ENCODE measurements at places on chromosomes 7 and 10.

GRCh38 chr7:116583653-116584052, 58.8 kb downstream of the CAV1 start:
- peak; percentile 22 for DNase-seq

DNA sequence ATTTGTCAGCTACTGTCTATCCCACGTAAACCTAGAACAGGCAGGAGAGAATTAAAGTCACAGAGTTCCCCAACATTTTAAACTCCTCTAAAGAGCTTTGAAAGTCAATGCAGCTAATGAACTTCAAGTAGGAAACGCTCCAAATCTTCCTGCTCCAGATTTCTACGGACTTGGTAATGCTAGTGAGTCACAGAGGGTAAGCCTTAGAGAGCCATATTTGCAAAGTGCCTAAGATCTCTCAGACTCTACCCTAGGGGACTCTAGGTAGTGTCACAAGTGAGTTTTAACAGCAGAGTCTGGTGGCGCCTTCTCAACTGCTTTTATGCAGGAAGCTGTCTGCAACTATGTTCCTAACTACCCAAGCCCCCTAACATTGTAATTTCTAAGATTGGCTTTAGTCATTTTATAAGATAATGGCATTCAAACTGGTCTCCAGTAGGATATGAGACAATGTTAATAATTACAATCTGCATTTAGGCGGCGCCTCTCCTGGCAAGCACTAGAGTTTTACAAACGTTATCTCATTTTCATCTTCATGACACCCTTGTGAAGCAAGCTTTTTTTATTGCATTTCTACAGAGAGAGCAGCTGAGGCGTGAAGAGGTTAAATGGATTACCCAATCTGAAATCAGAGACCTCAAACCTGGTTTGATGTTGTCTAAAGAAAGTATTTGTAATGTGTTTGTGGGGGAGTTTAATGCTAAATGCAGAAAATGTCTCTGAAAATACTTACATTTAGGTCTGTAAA, 22.0 kb upstream of the FZD1 start:
- DNase-seq: peak; percentile 39

DNA sequence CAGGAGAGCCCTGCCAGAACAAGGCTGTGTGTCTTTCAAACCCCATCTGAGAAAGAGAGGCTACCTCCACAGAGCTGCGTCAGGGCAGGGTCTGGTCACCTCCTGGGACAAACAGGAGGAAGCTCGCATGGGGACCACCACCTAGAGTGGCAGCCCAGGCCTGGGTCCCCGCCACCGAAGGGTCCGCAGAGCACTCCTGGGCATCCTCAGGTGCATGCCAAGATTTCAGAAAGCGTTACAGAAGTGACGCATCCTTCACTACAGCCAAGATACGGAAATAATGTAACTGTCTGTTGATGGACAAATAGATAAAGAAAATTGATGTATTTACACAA, 42.6 kb downstream of the GSDME start:
- no peak for DNase-seq

- no peak for DNase-seq
Observed at GRCh38 chr10:18246967-18247366, 106.7 kb downstream of the CACNB2 start.

DNA sequence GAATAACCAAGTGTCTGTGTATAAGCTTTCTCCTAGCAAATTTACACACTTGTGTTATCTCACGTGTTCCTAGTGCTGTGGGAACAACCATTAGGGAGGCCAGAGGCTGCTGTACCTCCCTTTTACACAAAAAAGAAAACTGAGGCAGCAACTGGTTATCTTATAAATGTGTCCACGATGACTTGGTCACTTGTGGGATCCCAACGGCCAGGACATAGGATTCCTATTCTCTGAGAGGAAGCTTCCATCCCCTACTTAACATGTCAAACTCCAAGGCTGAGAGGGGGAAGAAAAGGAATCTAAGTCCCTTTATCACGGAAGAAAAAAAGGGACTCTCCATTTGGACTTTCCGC, 484 bp downstream of the ZNF438 start:
- no peak for DNase-seq

DNA sequence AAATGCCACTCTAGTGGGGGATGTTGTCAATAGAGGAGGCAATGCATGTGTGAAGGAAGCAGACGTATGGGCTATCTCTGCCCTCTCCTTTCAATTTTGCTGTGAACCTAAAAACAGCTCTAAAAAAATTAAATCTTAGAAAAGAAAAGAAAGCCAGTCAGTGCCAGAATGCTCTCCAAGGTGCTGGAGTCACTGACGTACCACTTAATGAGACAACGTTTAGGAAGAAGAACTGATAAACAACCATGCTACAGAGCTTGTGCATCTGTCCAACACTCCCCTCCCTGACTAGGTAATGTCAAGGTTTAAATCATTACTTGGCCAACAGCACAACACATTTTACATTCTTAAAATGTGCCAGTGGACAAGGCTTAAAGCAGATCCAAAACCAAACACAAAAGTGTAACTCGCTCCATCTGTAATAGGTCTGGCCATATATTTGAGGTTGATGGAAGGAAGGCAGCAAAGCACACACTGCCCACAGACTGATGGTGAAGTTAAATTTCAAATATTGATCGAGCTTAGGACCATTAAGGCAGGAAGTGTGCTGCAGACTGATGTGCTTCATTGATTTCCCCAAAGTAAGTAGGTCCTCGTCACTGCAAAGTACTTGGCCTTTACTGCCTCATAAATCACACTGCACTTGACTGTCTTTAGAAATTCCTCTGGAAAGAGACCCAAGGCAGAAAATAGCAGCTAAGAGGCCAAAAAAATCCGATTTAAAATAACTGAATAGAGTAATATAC, 15.5 kb downstream of the ARMH3 start:
- DNase-seq: no peak

DNA sequence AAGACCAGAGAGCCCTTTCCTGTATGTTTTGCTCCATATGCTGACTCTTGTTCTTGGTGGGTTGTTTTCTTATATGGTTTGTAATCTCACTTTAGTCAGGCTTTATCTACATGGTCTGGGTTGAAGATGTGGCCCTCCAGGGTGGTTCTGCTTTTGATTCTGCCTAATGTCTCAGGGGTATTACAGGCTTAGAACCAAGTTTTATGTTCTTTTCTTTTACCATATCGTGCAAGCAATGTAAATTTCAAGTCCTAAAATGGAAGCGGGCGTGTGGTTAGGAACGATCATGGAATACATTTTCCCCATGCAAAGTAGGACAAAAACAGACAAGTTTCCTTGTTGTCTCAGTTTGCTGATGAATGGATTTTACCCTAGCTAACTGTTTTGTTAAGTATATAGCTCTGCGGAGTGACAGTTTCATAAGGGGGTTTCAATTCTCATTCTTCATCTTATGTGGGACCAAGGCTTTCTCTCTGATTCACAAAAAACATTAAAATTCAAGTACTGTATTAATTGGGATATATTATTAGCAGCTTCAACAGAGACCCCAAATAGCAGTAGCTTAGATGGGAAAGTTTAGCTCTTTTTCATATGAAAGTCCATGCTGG, 58.7 kb downstream of the MTURN start:
- DNase-seq: no peak

DNA sequence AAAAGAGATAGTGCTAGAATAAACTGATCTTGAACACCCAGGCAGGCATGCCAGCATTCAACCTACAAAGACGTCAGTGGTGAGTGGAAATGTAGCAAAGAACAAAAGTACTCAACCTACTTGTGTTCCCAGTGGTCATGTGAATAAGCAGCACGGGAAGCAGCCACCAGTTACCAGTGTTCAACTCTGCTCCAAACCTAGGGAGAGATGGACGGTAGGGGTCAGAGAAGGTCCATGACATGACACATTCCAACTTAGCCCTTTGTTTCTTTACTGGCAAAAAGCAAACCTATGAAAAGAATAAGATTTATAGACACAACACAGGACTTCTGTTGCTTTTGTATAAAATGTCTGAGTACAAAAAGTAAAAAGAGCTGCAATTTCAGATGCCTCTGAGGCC, 511.4 kb downstream of the XPNPEP1 start:
- DNase-seq: no peak

GRCh38 chr7:33784000-33784399, 121.3 kb upstream of the BMPER start:
- DNase-seq: no peak

DNA sequence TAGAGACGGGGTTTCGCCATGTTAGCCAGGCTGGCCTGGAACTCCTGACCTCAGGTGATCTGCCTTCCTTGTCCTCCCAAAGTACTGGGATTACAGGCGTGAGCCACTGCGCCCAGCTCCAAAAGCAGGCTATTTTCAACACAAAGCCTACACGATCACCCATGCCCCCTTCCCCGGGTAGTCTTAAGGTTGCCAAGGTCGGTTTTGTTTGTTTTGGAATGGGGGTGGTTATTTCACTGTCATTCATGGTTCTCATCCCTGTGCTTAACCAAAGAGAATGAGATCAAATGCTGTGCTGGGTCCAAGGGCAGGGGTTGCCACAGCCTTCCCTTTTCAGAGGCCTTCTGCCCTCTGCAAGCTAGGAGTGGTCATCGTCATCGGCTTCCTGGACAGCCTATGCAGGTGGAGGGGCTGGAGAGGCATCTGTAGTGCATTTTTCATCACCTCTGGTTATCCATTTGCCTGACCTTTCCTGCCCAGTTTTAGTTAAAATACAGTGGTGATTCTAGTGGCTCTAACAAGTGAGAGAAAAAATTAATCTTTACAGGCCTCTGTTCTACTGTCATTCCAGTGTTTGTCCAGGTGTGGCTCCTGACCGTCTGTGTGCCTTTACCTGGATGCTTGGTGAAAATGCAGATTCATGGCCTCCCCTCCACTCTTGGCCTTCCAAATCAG, 11.4 kb downstream of the BLVRA start:
- no peak for DNase-seq

DNA sequence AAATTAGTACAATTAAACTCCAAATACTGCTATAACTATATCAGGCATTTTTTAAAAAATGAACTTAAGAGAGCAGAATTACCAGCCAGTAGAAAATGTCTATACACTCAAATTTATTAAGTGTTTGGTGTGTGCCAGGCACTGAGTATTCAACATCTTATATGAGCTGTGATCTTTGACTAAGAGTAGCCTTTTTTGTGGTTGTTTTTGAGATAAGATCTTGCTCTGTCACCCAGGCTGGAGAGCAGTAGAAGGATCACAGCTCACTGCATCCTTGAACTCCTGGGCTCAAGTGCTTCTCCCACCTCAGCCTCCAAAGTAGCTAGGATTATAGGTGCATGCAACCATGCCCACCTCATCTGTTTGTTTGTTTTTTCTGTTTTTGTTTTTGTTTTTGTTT, 102.5 kb upstream of the CELF2 start:
- no peak for DNase-seq

GRCh38 chr7:2230882-2231281, 1.9 kb downstream of the MAD1L1 start:
- DNase-seq: peak; percentile 63

- no peak for DNase-seq
Observed at GRCh38 chr7:143497008-143497795, 19.5 kb downstream of the TAS2R41 start.

GRCh38 chr10:130707389-130707979, 571.3 kb downstream of the GLRX3 start:
- DNase-seq: no peak

GRCh38 chr7:106193661-106194060, 81.5 kb upstream of the SYPL1 start:
- DNase-seq: no peak

- DNase-seq: no peak
Observed at GRCh38 chr7:29372351-29373090, 177.9 kb downstream of the CHN2 start.

DNA sequence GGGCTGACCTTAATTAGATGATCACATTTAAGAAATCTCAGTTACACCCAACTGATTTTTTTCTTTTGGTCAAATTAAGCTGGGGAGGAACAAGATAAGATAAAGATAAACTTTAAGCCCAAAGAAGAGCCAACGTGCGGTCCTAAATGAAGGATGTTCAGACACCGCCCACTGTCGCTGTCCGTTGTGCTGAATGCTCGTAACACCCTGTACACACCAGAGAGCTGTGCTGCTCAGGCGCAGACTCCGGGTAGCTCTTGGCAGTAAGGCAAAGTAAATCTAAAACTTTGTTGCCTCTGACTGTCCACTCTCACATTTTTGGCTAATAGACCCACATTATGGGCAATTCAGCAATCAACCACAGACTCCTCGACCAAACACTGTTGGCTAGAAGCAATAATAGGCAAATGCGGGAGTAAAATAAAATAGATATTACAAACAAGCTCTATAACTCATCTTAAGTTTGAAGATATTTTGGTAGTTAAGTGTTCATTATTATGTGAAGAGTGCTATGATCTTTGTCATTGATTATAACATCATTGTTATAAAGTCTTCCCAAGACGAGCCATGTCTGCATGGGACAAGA, 57.1 kb downstream of the PLPP4 start:
- DNase-seq: no peak

DNA sequence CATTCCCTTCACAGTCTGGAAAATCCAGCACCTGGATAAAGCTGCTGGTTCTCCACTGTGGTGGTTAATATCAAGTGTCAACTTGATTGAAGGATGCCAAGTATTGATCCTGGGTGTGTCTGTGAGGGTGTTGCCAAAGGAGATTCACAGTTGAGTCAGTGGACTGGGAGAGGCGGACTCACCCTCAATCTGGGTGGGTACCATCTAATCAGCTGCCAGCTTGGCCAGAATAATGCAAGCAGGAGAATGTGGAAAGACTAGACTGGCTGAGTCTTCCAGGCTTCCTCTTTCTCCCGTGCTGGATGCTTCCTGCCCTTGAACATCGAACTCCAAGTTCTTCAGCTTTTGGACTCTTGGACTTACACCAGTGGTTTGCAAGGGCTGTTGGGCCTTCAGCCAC, 48.4 kb downstream of the C10orf143 start:
- DNase-seq: no peak

GRCh38 chr10:101189461-101190401, 39.5 kb downstream of the LBX1 start:
- no peak for DNase-seq

DNA sequence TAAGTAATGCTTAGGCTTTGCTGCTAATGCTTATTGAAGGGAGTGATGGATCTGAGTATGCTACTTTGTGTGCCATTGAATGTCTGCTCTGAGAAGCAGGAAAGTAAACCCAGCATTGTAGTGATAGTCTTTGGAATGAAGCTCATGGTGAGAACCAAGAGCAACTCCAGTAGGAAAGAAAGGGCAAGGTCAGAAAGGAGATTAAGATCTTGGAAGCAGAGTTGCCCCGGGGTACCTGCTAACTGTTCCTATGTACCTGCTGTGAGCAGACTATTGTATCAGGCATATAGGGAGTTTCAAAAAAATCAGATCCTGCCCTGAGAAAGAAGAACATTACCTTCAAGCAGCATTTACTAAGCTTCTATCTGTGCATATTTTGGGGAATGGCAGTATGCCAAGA, 54.5 kb upstream of the AASS start:
- DNase-seq: no peak

- DNase-seq: no peak
Observed at GRCh38 chr10:59079386-59080226, 96.8 kb upstream of the PHYHIPL start.

Measured in small intestine (tissue), 16 donors.